ENCODE measurements at places on chromosomes 3 and 15.
A peak's percentile ranks its signal among the peaks of the same experiment; 100 is the strongest.

DNA sequence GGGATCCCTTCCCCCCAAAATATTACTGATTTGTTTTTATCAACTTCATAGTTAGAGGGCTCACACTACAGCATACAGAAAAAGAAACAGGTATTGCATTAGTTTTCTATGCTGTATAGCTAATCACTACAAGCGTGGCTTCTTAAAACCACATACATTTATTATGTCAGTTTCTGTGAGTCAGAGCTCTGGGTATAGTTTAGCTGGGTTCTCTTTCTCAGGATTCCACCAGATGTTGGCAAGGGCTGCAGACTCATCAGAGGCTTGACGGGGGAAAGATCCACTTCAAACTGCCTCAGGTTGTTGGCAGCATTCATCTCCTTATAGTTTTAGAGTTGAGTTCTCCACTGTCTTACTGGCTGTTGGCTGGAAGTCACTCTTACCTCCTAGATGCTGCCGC is 328.0 kb downstream of the NLGN1 start:
- DNase-seq = peak; percentile 37

GRCh38 chr15:25339431-25339830 is 99.4 kb downstream of the UBE3A start:
- no peak for DNase-seq

- no peak for DNase-seq
Measured at GRCh38 chr3:186643493-186643892, 3.3 kb downstream of the FETUB start.

GRCh38 chr3:197444793-197445379 is 110.9 kb downstream of the BDH1 start:
- no peak for DNase-seq

DNA sequence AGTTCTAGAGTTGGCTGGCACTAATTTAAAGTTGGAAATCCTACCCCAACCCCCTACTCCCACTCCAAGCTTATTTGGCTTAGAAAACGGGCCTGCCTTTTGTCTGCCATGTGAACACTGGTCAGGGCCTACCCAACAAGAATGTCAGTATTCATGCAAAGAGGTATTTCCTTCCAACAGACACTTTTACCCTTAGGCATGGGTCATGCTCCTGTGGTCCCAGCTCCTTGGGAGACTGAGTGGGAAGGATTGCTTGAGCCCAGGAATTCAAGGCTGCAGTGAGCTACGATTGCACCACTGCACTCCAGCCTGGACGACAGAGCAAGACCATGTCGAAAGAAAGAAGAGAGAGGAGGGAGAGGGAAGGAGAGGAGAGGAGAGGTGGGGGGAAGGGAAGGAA is 137.5 kb upstream of the LRTM1 start:
- DNase-seq = no peak

DNA sequence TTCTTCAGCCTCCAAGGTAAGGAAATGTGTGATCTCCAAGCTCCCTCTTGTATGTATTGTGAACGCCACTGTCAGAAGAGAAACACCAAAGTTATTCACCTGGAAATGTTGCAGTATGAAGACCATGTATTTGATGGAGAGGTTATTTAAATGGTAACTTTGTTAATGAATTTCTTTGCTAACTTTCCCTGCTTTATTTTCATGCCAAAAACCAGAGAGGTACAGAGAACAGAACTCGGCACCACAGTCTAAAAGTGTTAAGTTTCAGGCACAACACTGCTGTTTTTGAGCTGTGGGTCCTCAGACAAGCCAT is 73.1 kb upstream of the TNFSF10 start:
- no peak for DNase-seq
